ENCODE measurements at places on chromosomes 1 and 21. TPM values are rescaled to one million over a fixed set of nuclear protein-coding genes. Genes with fewer than 3 reads are reported as not detected.
A peak's percentile ranks its signal among the peaks of the same experiment; 100 is the strongest.

GRCh38 chr1:175179837-175180590 lies 12.6 kb downstream of the KIAA0040 start:
- DNase-seq: peak; percentile 56

DNA sequence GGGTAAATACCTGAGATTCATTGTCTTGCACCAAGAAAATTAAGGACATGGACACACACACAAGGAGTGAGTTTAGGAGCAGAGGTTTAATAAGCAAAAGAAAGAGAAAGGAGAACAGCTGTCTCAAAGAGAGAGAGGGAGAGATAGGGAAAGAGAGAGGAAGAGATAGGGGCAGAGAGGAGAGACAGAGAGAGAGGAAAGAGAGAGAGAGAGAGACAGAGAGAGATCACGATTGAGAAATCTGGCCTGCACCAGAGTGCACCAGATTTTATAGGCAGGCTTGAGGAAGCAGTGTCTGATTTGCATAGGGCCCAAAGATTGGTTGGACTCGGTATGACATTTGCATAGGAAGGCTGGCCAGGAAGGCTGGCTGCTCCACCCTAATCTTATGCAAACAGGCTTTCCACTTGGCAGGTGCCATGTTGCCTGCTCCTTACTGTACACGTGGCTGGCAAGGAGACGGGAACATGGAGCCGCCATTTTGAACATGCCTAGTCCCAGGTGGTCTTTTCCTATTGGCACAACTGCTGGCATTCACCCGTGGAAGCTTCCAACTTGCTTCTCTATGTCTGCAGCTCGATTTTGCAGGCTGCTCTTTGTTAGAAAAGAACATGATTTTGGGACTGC lies 419.9 kb downstream of the ZP4 start:
- peak; percentile 62 for DNase-seq

DNA sequence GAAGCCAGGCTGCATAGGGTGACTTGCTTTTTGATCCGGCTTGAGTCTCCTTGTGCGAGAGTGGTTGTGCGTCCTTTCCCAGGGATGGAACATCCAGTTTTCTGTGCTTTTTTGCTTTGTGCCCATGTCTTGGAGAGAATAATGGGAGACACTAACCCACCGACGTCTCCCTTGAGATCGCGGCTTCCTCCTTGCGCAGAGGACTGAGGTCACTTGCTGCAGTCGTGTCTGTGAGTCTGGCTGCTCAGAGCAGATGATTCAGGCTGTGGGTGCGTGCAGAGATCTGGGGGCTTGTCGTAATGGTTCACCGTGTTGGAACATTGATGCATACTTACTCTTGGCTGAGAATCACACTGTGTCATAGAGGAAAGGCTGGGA lies 164.5 kb upstream of the CACNA1E start:
- DNase-seq: no peak

DNA sequence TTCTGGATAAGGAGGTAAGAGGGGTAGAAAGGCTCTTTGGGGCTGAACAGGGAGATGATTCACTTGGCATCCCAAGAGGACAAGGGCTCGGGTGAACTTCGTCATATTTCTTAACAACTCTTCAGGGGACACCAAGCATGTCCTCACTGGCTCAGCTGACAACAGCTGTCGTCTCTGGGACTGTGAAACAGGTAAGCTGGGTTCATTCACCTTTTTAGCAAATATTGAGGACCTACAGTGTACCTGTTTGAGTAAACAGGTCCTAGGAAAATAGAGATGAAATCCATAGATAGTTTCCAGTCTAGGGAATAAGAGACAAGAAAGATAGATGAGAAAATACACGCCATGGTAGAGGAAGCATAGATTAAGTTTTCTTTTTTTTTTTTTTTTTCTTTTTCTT lies 2.1 kb downstream of the EIF3I start:
- DNase-seq: no peak

DNA sequence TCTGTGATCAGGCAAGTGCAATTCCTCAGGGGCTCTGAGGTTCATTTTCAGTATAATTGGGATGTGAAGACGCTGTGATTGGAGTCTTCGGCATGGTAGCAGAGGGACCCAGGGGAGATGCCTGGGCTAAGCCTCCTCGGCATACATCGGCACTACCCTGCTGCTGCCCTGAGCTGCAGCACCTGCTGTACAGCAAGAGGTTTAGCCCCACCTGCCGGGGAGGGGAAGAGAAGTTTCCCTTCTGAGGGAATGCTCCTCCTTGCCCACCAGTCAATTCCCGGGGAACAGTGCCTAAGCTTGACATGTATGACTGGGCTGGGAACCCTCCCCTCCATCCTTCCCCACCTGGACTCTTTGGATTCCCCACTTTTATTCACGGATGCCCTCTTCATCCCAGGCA lies 24.9 kb downstream of the CNIH3 start:
- no peak for DNase-seq

DNA sequence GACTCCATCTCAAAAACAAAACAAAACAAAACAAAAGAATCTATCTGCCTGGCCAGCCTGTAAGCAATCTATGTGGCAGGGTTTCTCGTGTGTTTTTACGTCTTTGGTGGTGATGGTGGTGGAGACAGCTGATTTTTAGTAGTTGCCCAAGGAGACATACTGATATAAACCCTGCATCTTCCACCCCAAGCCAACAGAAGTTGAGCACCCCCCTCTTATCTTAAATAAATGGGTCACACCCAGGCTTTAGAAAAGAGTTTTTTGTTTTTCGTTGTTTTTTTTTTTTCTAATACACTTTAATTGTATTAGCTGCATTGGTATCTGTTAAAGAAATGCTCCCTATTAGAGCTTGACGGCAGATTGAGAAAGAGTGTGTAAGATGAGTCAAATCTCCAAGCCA lies 134.7 kb downstream of the GLUL start:
- DNase-seq: no peak

GRCh38 chr1:215005656-215006345 lies 76.7 kb upstream of the KCNK2 start:
- no peak for DNase-seq

DNA sequence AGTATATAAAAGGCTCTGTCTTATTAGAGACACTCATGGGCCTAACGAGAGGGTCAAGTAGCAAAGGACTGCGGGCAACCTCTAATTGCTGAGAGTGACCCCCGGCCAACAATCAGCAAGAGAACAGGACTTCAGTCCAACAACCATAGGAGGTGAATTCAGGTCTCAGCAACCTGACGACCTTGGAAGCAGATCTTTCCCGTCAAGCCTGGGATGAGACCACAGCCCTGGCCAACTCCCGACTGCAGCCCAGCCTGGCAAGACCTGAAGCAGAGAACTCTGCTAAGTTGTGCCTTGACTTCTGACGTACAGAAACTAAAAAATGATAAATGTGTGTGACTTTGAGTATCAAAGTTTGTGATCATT lies 5.7 kb downstream of the ECHDC2 start:
- DNase-seq: no peak

GRCh38 chr1:169457443-169457842 lies 28.3 kb downstream of the SLC19A2 start:
- no peak for DNase-seq

- no peak for DNase-seq
These were observed 176.3 kb upstream of the NFIA start for GRCh38 chr1:60906039-60906438.

DNA sequence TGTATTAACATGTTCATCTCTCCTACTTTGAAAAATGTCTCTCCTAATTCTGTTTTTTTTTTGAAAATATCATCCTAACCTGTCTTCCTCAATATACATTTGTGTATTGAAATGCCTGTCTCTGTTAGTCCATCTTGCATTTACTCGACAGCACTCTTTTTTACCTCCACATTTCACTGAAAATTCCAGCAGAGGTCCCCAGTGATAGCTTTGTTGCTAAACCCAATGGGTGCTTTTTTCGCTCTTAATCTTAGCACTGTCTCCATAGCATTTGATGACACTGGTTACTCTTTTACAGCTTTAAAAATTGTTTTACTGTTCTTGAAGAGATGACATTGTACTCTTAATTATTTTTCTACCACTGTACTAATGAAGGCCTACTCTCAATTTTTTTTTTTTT lies 10.8 kb downstream of the OSBPL9 start:
- peak; percentile 59 for DNase-seq

DNA sequence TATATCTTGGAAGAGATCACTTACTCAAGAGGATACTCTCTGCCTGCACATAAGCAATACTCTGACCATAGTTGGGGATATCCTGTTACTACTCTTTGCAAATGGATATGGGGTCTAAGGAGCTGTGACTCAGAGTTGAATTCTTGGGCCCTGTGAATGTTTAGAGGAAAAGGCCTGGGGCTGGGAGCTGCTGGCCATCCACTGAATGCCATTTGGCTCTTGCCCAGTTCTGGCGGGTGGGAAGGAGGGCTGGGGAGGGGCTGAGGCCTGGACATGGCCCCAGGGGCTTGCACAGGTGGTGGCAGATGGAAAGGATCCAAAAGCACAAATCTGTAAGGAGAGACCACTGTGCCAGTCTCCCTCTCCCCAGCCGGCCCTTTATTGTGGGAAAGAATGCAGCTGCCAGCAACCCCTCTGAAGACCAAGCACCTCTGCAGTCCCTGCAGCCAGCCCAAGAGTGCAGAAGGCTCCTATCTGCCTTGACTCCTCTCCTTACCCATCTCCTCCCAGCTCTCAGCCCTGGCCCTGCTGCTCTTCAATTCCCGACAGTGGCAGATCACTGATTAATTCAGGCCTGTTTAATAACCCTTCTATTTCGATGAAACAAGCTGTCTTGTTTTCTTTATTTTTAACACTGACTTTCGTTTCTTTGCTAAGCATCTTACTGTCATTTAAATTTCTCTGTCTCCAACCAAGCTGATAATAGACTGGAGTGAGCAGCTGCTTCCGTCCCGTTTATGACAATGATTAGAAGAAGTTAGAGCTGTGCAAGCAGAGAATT lies 12.1 kb downstream of the PLXNA2 start:
- DNase-seq: peak; percentile 94

- no peak for DNase-seq
These were observed 51.1 kb downstream of the GLIS1 start for GRCh38 chr1:53687901-53688300.

GRCh38 chr21:44542716-44543115 lies 2.7 kb upstream of the KRTAP10-1 start:
- no peak for DNase-seq

GRCh38 chr1:191969290-191969689 lies 189.0 kb upstream of the RGS18 start:
- DNase-seq: no peak

DNA sequence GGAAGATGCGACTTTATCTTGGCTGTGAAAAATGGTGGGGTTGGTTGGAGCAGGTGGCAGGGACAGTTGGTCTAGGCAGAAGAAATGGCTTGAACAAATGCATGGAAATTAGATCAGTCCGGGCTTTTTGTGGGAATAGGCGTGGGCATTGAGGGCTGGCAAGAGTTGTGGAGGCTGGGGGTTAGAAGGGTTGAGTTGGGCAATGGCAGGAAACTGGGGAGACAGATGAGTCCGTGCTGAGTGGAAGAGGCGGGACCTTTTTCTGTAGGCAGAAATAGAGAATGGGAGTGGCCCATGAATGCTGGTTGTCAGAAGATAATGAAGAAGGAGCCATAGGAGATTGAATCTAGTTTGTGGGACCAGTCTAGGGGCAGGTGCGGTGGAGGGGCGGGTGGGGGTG lies 6.9 kb downstream of the PDPN start:
- DNase-seq: no peak

DNA sequence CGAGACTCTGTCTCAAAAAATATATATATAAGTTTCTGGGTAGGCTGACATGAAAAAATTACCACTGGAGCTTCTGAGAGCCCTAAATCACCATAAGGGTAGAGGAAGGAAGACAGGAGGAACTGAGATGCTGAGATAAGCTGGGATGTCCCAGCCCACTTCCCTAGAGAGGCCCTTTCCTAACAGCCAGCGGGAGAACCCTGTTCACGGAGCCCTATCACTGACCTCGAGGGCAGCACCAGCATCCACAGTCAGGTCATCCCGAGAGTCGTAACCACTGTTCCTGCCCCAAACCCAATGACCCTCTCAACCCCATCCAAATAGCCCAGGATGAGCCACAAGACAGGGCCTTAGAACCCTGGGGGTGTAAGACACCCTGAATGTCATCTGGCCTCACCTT lies 77.5 kb downstream of the CD34 start:
- no peak for DNase-seq

GRCh38 chr21:38626306-38626705 lies 128.0 kb upstream of the ERG start:
- no peak for DNase-seq

- DNase-seq: no peak
These were observed 7.7 kb upstream of the PSMD4 start for GRCh38 chr1:151246786-151247185.

ABCA4 gene
- total RNA-seq: 0.15 TPM

IL22RA1 gene
- total RNA-seq: 1.3 TPM

ILDR2 gene
- total RNA-seq: 21.5 TPM

LCE1D gene
- not detected for total RNA-seq

All from M059J (cell line).